Activated T-helper 2 cell treated with anti-CD3 and anti-CD28 coated beads, Interferon-gamma antibody, Interleukin-2, Interleukin-4, amounts not matched to agents 10 μg/mL and 5 μg/mL and 100 μg/mL, durations not matched to agents 14 hours and 24 hours and 36 hours (primary cell): ENCODE measurements at places on chromosomes 11 and 22.

DNA sequence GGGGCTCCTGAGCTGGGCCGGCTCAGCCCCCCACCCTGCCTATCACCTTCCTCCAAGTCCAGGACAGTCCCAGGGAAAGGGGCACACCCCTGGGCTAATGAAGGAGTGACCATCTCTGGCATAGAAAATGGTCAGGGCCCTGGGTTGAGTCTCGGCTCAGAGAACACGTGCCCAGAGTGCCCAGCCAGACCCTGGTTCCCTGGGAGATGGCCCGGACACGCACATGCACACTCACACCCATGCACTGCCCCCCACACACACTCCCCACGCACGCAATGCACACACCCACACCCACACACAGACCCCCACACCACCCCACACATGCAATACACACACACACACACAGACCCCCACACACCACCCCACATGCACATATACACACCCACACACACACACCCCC lies 28.7 kb downstream of the KCNC1 start:
- DNase-seq = no peak

GRCh38 chr22:49765091-49765771 lies 62.4 kb downstream of the BRD1 start:
- no peak for DNase-seq

GRCh38 chr11:78220218-78221157 lies 31.8 kb downstream of the USP35 start:
- no peak for DNase-seq

GRCh38 chr11:83612891-83613766 lies 327.0 kb upstream of the CCDC90B start:
- no peak for DNase-seq

DNA sequence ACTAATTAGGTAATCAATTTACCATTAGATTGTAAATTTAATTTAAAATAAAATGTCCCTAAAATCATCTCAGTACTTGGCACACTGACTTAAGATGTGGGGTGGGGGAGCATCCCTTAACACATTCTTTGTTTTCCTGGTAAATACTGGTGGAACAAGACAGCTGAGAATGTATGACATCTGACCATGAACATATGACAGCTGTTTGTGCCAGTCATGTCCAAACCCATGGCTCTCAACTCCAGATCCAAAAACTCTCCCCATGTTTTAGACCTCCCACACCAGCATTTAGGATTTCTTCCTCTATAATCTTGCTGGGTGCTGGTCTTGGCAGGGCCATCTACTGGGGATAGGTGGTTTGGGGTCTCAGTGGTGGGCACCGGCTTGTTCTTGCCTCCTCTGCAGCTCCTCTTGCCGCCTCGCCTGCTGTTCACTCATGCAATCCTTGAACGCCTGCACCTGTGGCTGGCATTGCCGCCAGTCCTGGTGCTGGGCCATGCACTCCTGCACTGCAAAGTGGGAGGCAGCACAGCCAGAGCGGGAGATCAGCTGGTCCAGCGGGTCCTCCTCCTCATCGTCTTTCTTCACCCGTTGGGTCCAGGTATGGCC lies 3.8 kb downstream of the COA4 start:
- no peak for DNase-seq

- no peak for DNase-seq
These were observed 1.7 kb downstream of the MOB2 start for GRCh38 chr11:1484695-1485503.

GRCh38 chr11:90558328-90558865 lies 335.5 kb upstream of the CHORDC1 start:
- DNase-seq = no peak

DNA sequence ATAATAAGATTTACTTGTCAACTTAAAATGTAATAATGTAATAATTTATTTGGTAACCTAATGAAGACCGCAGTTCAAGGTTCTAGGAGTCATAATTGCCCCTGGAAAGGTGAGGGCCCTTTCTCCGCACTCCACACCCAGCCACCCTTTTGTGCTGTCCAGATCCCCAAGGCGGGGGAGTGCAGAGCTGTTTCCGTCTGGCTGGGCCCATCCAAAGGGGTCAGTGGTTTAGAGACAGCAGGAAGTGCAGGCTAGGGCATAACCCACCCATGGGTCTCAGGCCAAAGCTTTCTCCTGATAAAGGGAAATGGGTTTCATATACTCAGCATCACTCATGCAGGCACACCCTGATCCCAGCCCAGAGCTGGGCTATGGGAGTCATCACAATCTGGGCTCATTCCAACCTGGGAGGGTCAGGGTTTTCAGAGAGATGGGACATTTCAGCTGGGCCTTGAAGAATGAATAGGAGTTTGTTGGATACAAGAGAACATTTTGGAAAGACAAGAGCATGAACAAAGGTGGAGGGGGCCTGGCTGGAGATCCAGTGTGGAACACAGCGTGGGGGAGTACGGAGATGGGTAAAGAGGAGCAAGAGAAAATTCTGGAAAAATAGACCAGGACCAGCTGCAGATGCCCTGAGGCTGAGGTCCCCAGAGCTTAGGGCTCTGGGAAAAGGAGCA lies 432.2 kb downstream of the TBC1D22A start:
- DNase-seq = no peak

DNA sequence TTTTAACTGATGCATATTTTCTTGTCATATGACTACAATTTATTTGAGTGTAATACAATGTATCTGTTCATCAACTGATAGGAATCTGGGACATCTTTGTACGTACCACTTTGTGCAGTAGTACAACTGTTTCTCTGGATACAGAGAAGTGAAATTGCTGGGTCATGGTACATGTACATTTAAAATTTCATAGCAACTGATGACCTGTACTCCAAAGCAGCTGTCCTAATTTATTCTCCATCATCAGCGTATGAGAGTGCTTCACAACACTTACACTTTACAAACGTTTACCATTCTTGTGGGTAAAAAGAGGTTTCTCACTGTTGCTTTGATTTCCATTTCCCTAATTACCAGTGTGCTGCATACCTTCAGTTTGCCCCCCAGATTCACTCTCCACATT lies 552.8 kb upstream of the CADM1 start:
- no peak for DNase-seq

- DNase-seq = no peak
These were observed 14.0 kb downstream of the TRIM29 start for GRCh38 chr11:120123946-120124345.

GRCh38 chr11:56843816-56844215 lies 95.3 kb upstream of the OR9G4 start:
- DNase-seq = no peak

- no peak for DNase-seq
These were observed 1.7 kb upstream of the CHCHD10 start for GRCh38 chr22:23769321-23769965.

GRCh38 chr22:24601217-24602104 lies 1.5 kb upstream of the GGT1 start:
- no peak for DNase-seq

DNA sequence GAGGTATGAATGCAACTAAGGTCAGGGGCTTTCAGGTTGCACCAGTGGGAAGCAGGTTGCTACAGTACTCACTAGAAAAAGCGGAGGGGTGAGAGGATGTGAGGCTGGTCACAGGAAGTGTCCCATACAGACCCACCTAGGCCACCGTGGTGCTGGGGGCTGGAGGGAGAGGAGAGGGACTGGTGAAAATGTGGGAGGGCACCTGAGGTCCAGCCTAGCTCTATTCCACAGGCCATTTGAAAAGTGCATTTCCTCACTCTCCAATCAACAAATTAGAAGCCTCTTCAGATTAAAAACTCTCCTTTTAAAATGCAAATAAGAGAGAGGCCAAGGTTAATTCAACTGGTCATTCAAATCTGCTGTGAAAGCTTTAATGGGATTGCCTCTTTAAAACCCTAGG lies 38.6 kb upstream of the NCAM1 start:
- DNase-seq = no peak

GRCh38 chr11:110100476-110101240 lies 7.5 kb downstream of the ZC3H12C start:
- no peak for DNase-seq

DNA sequence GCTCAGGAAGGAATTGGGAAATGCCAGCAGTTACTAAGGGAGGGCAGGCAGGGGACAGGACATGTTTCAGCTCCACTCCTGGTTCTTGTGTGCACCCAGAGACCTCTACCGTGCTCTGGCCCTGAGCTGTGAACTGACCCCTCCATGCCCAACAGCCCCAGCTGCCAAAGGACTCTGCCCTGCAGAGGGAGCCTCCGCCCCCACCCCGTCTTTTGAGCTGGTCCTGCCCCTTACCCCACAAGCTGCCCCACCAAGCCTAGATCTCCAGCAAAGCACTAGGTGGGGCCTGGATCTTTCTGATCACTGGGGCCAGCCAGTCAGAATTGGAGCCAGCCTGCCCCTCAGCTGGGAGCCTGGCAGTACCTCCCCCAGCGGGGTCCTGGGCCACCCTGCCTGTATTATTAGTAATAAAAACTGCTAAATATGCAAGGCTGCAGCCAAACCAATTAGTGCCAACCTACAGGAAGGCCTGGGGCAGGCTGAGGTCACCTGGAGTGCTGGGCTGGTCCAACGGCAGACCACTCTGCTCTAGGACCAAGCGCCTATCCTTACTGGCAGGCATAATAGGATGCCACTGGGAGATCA lies 23.9 kb upstream of the DRICH1 start:
- no peak for DNase-seq

DNA sequence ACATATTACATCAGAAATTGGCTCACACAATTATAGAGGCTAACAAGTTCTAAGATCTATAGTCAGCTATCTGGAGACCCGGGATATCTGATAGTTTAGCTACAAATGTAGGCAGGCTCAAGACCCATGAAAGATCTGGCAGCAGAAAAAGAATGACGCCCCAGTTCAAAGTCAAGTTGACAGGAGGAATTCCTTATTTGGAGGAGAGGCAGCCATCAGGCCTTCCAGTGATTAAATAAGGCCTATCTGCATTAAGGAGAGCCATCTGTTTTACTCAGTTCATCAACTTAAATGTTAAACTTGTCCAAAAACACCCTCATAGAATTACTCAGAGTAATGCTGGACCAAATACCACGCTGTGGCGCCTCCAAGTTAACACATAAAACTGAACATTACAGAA lies 1402.6 kb downstream of the FAM181B start:
- no peak for DNase-seq

- no peak for DNase-seq
These were observed 55.6 kb downstream of the MPPED1 start for GRCh38 chr22:43467216-43467940.

DNA sequence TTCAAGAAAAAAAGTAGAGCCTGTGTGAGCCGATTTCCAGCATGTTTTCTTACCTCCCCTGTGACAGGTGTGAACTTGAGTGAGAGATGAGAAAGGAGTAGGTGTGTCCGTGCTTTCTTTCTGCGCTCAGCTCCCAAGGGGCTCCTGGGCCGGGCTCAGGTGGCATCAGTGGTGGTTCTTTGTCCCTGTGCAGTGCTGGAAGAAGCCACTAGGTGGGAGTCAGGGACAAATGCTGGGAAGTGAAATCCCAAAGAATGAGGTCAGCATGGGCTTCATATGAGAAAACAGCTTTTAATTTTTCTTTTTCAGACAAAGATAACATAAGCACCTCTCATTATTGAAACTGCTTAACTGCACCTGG lies 57.8 kb downstream of the PPFIBP2 start:
- no peak for DNase-seq

DNA sequence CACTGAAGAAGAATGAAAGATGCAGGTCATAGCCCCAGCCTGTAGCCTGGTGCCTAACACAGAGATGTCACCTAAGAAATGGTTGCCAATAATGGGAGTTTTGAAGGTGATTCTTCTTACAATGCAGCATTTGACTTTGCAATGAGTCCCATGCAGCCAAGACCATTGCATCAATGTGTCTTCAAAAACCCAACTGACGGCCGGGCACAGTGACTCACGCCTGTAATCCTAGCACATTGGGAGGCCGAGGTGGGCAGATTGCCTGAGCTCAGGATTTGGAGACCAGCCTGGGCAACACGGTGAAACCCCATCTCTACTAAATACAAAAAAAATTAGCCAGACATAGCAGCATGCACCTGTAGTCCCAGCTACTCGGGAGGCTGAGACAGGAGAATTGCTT lies 89.3 kb upstream of the ASPHD2 start:
- DNase-seq = no peak

- no peak for DNase-seq
These were observed 2.0 kb upstream of the B3GAT1 start for GRCh38 chr11:134413826-134414731.

- DNase-seq = no peak
These were observed 283.4 kb downstream of the BRD1 start for GRCh38 chr22:49544286-49544685.

DNA sequence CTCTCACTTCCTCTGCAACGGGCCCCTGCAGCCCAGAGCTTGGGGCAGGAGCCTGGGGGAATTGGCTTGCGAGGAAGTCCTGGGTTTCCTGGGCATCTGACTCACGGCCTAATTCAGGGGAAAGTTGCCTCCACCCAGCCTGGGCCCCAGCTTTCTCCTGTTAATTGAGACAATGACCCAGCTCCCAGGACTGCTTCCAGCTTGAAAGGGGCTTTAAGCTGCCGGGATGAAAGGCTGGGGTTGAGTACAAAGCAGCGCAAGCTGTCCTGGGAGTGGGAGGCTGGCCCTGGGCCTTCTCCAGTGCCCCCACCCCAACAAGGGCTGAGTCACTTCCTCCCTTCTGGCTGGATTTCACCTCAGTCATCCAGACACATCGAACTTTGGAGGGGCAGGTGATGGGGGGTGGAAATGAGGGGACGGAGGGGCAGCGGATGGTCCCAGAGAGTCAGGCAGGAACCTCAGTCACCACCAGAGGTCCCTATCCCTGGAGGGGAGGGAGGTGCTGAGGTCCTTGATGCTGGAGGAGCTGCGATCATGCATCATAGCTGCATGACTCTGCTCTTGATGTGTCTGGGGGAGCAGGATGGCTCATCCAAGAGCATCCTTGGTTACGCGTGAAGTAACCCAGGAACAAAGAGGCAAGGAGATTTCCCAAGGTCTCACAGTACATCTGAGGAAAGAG lies 30.1 kb upstream of the OAF start:
- DNase-seq = no peak

GRCh38 chr11:69140635-69141034 lies 15.1 kb upstream of the SMIM38 start:
- no peak for DNase-seq

DNA sequence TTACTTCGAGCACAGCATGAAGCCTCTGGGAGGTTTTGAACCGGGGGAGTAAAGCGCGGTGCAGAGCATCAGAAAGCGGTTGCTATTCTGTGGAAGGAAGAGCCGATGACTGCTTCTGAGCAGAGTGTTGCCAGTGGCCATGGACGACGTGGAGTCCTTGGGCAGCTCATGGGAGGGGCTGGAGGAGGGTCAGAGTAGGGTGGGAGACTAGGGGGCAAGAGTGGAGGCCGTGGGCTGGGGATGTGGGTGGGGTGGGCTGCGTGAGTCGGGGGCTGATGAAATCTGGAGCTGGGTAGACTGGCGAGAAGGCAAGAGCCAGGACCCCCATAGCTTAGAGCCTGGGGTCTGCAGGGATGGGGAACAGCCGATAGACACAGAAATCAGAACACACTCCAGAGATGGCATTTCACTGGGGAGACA lies 40.2 kb downstream of the TBC1D22A start:
- no peak for DNase-seq

GRCh38 chr11:130269326-130269943 lies 45.3 kb downstream of the ZBTB44 start:
- no peak for DNase-seq

GRCh38 chr11:132980670-132981069 lies 551.6 kb downstream of the OPCML start:
- no peak for DNase-seq
